Stimulated activated CD4-positive, alpha-beta T cell treated with anti-CD3 and anti-CD28 coated beads, Interleukin-1b, Interleukin-23, amount 100 ng/mL, for 24 hours (primary cell): ENCODE measurements at places on chromosomes 5 and 9.

GRCh38 chr5:127375544-127376091, 85.0 kb downstream of the MEGF10 start:
- DNase-seq, result no peak

GRCh38 chr9:13095056-13095455, 184.4 kb downstream of the MPDZ start:
- DNase-seq, result no peak

DNA sequence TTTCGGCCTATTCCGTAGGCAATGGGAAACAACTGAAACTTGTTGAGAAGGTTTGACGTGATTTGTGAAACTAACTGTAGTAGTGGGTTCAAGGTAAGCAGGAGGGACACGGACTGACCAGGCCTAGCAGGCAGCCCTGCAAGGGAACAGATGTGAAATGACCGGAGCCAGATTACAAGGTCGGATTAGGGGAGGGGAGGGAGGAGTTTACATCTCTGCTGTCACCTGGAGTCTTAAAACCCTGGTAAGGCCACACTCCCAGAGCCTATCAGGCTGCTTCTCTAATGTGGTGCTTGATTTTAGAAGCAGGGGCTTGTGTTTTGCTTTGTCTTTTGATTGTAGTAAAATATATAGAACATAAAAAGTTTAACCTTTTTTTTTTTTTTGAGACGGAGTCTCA, 3.5 kb upstream of the SPTAN1 start:
- no peak for DNase-seq

DNA sequence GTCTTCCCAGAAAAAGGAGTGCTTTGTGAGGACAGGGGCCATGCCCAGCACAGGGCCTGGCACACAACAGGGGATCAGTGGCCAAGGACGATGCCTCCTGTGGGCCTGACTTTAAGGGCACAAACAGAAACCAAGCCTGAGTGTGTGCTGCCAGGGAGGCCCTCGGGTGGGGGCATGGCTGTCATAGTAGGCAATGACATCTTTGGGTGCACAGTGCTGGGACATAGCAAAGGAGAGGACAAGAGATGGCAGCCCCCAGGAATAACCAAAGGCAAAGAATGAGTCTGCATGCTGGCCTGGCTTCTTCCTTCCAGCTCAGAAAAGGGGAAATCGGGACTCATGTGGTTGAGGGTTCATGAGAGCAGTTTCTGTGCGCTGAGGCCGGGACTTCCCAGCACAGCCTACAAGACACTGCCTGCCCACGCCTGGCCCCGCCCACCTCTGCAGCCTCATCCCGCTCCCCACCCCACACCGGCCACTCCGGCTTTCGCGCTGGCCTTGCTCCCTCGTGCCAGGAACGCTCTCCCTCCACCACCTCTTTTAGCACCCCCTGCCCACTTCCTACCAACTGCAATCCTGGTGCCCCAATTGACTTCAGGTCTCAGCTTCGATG, 13.8 kb upstream of the LHX2 start:
- DNase-seq, result no peak

GRCh38 chr5:95919658-95920057, 42.0 kb downstream of the ELL2 start:
- no peak for DNase-seq

DNA sequence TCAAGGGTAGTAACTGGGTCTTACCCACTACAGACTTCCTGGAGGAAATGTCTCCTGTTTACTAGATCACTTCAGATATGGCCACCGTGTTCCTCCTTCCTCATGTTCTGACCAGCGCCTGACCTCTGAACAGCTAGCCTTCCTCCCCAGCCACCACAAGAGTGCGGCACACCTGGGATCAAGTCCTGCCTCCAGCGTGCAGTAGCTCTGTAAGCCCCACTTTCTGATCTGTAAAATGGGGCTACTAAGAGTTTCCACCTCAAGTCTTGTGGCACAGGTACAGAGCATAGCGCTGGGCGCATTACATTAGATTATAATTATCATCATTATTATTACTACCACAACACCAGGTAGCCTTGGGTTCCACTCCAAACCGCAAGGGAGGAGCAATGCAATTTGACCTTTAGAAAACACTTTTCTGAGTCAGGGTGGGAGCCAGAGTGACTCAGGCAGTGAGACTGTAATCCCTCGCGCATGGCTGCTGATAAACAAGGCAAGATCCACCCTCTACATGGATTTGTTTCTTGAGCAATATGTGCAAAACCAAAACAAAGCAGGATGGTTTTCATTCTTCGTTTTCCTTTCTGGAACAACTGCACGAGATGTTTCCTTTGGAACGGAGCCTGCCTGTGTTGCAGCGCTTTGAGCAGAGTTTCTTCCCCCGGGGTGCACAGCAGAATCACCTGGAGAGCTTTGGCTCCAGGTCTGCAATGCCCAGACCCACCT, 65.0 kb upstream of the ANGPTL2 start:
- DNase-seq, result no peak

DNA sequence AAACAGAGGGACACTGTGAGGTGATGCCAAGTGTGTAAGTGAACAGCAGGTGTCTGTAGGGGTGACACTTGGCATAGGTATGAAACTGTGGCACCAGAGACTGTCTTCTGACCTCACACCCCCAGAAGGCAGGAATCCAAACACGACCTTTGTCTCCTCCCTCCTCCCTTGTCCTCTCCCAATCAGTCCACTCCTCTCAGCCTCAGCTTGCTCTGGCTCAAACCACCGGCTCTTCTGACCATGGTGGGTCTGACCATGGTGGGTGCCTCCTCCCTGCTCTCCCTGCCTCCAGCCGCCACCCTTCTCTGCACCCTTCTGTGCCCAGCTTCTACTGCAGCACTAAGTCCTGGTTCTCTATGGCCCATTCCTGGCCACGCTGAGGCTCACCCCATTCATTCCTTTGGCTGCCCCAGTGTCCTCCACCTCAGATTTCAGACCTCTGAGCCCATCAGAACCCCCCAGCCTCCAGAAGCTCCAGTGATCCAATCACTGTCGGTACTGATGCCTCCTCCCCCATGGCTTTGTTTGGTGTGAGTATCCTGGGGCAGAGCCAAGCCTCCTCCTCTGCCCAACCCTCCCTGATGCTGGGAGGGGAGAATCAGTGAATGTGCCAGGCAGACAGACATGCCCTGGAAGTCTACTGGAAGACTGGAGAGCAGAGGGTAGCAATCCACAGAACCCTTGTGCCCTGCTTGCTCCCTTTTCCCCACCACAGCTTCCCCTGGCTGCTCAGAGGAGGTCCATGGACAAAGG, 1.7 kb upstream of the ARID3C start:
- DNase-seq, result no peak

DNA sequence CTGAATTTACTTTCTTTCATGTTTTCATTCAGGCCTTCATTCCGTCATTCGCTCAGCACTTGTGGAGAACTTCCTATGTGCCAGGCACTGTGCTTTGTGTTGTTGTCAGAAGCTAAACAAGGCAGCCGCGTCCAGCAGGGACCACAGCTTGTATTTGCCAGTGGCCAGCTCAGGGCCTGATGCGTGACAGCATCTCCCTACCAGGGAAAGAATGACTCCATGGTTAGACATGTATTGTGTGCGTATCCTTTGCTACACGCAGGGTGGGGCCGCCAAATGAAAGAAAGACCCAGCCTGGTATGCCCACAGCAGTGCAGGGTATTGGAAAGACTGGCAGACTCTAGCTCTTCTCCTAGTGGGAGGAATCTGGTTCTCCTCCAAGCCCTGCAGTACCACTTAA, 4.7 kb upstream of the COL27A1 start:
- no peak for DNase-seq

GRCh38 chr9:85527331-85528020, 214.3 kb downstream of the AGTPBP1 start:
- no peak for DNase-seq
